Activated T-helper 2 cell treated with anti-CD3 and anti-CD28 coated beads, Interferon-gamma antibody, Interleukin-2, Interleukin-4, amounts not matched to agents 10 μg/mL and 5 μg/mL and 100 μg/mL, durations not matched to agents 14 hours and 24 hours and 36 hours (primary cell): ENCODE measurements at places on chromosomes 3 and 15. TPM values are rescaled to one million over a fixed set of nuclear protein-coding genes. Genes with fewer than 3 reads are reported as not detected.

DNA sequence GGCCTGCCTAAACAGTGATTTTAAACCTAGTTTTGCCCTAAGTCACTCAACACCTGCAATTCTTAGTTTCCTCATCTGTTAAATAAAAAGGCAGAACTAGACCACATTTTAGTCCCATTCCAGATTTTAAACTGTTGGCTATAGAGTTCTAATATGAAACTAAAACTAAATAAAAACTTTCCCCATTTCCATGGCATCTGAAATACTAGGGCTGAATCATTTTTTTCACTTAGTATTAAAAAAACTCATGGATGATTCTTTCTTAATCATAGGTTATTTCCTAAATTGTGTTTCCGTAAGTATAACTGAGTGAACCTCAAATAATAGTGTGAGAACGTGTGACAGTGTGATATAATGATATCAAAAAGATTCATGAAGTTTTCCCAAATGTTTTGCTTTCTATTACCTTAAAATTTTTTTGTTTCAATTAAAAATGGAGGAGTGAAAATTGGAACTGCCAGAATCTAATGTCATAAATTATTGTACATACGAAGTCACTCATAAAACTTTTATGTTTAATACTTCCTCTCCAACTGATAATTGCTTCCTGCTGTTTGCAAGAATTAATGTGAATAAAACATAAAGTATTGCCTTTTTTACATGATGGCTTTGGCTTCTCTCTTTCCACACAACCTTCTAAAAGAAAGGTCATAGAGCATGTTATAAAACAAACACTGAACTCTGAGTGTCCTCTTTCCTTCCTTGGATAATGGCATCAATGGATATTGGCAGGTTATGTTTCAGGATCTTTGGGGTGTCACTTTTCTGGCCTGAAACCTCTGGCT is 315.1 kb upstream of the MME start:
- no peak for DNase-seq

DNA sequence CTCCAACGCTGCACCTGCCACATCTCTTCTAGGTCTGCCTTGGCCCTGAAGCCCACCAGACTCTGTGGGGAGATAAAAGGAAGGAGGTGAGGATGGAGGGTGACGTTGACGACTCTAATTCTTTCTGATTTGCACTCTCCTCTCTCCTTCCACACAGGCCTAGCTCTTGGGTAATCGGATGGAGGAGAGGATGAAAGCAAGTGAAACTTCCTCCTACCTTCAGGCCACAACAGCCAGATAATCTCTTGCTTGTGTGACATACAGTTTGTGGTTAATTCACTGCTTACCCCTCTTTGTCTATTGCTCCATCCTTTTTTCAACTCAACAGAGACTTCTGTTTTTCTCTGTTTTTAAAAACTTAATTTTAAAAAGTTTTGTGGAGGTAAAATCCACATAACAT is 208.1 kb downstream of the SV2B start:
- no peak for DNase-seq

DNA sequence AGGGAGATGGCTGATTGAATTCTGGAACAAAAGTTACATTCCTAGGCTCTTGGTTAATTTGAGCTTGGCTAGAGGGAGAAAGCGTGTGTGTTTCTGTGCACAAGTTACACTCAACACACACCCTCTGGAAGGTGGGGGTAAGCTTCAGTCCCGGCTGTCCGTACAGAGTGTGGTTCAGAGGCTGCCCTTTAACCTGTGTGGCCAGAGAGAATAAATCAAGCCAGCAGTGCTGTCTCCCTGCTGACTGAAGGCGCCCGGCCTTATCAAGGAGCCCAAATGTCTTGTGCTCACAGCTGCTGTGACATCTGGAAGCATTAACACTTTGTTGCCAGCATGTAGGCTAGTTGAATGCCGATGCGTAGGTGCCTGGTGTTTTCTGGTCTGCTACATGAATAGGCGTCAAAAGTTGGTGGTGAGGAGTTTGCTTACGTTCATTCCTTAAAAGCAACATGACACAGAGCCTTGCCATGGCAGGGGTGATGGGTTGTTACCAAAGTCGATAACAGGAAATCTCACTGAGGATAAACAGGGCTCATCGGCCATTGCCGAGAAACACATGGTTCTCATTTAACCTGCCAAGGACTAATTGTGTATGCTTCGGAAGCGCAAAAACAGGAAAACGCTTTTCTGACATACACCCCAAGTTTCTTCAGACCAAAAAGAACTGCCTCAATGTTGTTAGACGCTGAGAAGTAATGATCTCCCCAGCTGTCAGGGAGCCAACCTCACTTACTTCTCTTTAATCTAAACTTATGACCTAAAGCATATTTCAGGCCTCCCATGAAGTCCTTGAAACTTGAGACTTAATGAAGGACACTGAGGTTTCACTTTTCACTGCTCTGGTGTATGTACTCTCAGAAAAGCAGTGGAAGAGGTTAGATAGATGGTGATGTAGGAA is 95.8 kb upstream of the CTDSPL start:
- DNase-seq = no peak

- no peak for DNase-seq
Observed at GRCh38 chr3:63969876-63970275, 53.4 kb downstream of the PSMD6 start.

- no peak for DNase-seq
Observed at GRCh38 chr3:45979378-45979777, 16.2 kb downstream of the FYCO1 start.

DNA sequence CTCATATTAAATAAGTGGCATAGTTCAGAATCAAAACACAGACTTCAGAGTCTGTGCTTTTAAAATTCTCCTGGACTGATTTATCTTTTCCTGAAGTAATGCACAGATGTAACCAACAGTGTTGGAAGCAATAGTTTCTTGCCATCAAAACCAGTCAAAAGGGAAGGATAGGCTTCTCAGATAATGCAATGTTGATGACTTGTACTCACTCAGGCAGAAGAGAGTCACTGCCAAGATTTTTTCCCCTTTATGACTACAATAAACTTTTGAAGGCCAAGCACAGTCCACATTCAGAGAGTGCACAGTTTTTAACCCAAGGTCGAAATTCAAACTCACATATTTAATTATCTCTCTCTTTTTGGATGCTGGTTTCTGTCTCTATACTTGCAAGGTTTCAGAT is 305.0 kb upstream of the SGO1 start:
- no peak for DNase-seq

DNA sequence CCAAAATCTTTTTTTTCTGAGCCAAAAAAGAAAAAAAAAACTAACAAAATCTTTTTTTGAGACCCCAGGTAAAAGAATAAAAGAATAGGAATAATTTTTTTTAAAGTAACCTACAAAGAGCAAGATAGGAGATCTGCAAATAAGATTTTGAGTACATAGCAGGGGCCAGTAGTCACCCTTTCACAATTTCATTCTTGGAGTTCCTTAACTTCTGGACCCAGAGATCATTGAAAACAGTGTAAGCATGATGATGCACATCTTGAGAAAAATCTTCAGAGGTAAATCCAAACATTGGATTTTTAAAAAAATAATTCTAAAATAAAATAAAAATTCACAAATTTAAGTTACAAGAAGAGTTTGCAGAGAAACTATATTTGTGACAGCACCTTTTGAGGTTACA is 18.8 kb downstream of the TFRC start:
- no peak for DNase-seq

GRCh38 chr3:123623346-123623880 is 38.6 kb upstream of the HACD2 start:
- no peak for DNase-seq

DNA sequence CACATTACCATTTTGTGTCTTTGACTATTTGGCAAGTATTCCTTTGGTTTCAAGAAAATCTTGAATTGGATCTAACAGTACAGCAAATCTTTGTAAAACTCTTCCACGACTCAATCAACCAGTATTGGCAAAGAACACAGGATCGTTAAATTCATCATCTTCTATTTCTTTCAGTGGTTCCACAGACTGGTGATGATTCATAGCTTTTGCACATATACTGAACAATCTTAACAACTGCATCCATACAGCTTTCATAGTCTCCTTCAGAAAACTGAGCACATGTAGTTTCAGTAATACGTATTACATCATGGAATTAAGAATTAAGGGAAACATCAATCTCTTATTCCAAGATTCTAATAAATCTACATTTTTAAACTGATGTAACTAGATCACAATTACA is 91.6 kb upstream of the LIPC start:
- no peak for DNase-seq

- DNase-seq = no peak
Observed at GRCh38 chr3:124451630-124452317, 278.5 kb upstream of the UMPS start.

- no peak for DNase-seq
Observed at GRCh38 chr15:51111061-51111460, 16.4 kb upstream of the TNFAIP8L3 start.

- DNase-seq = no peak
Observed at GRCh38 chr15:99951511-99951910, 218.3 kb upstream of the LYSMD4 start.

DNA sequence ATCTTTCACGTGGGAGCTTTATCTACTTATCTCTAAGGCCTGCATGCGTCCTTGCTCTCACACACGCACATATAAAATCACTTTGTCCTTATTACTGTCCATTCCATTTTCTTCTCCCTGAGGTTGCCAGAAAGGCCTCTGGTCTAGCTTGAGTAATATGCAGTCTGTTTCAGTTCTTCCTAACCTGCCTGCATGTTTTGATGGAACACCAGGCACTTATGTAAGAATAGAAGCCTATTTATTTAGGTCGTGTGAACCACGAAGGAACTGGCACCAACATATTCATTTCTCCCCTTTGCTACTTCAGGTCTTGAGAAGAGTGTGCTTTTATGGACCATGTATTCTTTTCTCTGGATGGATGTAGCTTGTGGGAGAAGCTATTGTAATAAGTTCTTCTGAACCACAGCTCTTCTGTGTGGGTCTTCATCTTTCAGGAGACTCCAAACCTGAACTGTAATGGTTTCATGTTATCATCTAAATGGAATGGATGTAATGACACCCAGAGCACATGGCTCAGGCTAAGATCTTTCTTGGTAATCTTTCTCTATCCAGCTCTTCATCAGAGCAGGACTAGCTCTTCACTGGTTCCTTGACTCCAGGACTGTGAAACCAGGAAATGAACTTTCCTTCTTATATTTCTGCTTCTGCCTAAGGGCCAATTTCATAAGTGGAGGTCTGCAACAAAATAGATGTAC is 53.8 kb downstream of the UBE2E2 start:
- DNase-seq = no peak

GRCh38 chr3:172447611-172448579 is at the start of gene GHSR:
Gene GHSR, minus strand, starts transcription at chr3:172448456. Its CDS starts 43 bp downstream, at chr3:172448413.
- no peak for DNase-seq

DNA sequence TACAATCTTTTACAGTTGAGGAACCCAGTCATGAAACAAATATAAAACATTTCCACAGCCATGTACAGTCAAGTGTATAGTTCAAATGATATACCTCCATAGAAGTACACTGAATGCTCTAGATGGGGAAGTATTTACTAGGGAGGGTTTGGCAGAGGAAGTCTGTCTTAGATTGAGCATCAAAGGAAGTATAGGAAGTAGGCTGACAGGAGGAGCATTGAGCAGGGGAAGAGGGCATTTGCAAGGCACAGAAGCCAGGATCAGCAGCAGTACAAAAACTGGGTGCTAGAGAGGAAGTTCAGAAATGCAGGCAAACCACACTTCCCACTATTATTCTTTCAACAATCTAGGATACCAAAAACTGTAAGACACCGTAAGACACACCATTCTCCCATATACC is 122.6 kb downstream of the ANO10 start:
- no peak for DNase-seq

The KCNAB1 gene
- total RNA-seq = not detected in 2 replicates

The SNX22 gene
- 0.98 and 1.4 TPM in 2 replicates for total RNA-seq

The AP4E1 gene
- total RNA-seq = 16.7 and 17.9 TPM in 2 replicates

The PLSCR2 gene
- total RNA-seq = not detected in 2 replicates

The CD200R1 gene
- total RNA-seq = 3.4 and 4.1 TPM in 2 replicates

The IQCF5 gene
- total RNA-seq = not detected in 2 replicates

The PLA2G4E gene
- not detected in 2 replicates for total RNA-seq

The CCDC39 gene
- not detected in 2 replicates for total RNA-seq

The GUCA1C gene
- not detected in 2 replicates for total RNA-seq
